A673 (cell line): ENCODE measurements at places on chromosomes 1 and 21. TPM values are rescaled to one million over a fixed set of nuclear protein-coding genes. Genes with fewer than 3 reads are reported as not detected.

DNA sequence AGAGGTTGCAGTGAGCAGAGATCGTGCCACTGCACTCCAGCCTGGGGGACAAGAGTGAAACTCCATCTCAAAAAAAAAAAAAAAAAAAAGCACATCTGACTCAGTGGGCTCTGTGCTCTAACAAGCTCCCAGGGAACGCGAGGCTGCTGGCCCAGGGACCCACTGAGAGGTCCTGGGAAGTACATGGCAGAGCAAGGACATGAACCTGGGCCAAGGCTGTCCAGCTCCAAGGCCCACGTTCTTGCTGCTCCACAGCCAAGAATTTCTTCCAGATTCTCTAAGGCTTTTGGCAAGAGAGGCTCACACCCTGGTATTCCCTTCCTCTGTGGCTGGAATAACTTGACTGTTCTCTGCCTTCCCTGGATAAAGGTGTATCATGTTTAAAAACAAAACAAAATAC, 15.4 kb upstream of the AGTRAP start:
- DNase-seq: no peak

- DNase-seq: no peak
Observed at GRCh38 chr1:221759436-221759835, 17.5 kb upstream of the DUSP10 start.

GRCh38 chr1:26305667-26306289, 658 bp downstream of the UBXN11 start:
- DNase-seq: no peak

The COL11A1 gene
- total RNA-seq: 0.31 and 0.37 TPM in 2 replicates

The RNASEL gene
- 3.2 and 3.3 TPM in 2 replicates for total RNA-seq

DNA sequence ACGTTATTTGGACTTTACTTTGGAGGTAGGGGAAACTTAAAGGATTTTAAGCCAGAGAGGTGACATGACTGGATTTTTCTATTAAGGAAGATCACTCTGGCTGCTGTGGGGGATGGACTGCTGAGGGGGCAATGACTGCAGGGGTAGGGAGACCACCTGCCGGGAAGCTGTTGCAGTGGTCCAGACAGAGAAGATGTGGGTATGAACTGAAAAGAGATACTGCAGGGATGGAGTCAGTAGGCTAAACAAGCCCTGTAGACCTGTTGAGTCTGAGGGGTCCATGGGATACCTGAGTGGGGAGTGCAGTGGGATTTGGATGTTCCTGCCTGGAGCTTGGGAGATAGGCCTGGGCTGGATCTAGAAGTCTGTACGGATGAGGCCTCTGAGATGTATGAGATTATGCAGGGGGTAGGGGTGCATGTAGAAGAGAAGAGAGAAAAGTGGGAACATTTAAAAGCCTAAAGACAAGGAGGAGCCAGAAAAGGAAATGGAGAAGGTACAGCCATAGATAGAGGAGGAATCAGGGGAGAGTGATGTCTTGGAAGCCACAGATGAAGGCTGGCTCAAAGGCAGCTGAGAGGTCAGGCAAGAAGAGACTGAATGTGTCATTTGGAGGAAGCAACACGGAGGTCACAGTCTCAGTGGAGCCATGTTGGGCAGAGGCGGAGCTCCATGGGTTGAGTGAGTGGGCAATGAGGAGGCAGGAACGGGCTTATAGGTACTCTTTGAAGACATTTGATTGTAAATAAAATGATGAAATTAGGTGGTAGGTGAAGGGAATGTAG, 25.9 kb upstream of the KCNA2 start:
- no peak for DNase-seq

GRCh38 chr1:18789246-18789645, 70.2 kb downstream of the TAS1R2 start:
- no peak for DNase-seq

- no peak for DNase-seq
Observed at GRCh38 chr1:60847855-60848582, 234.3 kb upstream of the NFIA start.

The RGS13 gene
- 0.09 TPM in 1 of 2 replicates, not detected in the other for total RNA-seq

GRCh38 chr21:26447932-26448475, 125.1 kb downstream of the CYYR1 start:
- DNase-seq: no peak
